Left cardiac atrium (tissue), 4 donors: ENCODE measurements at places on chromosomes 4 and X.

DNA sequence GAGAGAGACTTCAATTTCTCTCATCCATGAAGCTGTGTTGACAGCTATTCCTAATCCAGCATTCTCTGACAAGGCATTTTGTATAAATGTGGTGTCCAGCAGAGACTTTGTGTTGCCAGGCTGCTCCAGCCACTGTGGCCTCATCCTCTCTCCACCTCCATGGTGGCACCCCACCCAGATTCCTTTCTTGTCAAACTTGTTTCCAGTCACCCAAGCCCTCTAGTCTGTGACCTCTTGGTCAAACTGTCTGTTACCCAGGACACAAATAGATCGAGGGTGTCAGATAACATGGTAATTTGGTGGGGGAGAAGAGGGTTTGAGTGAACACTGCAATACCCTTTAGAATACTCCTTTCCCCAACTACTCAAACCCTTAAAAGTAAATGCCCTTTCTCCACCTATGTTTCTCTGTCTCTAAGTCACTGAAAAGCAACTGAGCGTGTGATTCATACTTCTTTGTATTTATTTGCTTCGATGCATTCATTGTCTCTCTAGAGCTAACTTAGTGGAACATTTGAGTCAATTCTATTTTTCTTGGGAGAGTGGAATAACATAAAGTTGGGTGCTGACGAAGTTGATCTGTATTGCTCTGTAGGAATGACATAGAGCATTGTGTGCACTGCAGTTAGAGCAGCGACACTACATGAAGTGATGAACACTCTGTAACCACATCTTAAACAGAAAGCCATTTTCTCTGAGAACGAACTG, 13.7 kb downstream of the PITX2 start:
- no peak for DNase-seq

- no peak for DNase-seq
Observed at GRCh38 chrX:65723706-65724105, 56.3 kb downstream of the MSN start.

- no peak for DNase-seq
Observed at GRCh38 chr4:81356621-81357020, 115.1 kb downstream of the RASGEF1B start.

- no peak for DNase-seq
Observed at GRCh38 chr4:61938250-61938846, 738.2 kb downstream of the ADGRL3 start.

- no peak for DNase-seq
Observed at GRCh38 chr4:2923141-2923551, 40.1 kb downstream of the NOP14 start.

- DNase-seq = no peak
Observed at GRCh38 chr4:83195269-83195668, 80.7 kb upstream of the PLAC8 start.

GRCh38 chr4:24514808-24515207, 69.5 kb downstream of the DHX15 start:
- DNase-seq = no peak

DNA sequence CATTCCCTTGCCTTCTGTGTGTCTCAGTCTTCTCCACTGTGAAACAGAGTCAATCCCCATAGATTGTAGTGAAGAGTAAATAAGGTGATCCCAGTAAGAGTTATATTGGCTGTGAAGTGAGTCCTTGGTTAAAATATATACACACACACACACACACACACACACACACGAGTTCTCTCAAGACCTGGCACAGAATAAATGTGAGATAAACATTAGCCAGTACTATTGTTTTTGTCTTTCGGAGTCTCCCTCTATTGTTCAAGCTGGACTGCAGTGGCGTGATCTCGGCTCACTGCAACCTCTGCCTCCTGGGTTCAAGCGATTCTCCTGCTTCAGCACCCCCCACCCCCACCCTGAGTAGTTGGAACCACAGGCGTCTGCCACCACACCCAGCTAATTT, 44.8 kb upstream of the FAM156A start:
- DNase-seq = no peak

GRCh38 chr4:15186149-15186548, 183.9 kb downstream of the CPEB2 start:
- no peak for DNase-seq
